A549 treated with CpdA at 1 μM for 4 hours (cell line): ENCODE measurements at places on chromosomes 5 and 9. TPM values are rescaled to one million over a fixed set of nuclear protein-coding genes. Genes with fewer than 3 reads are reported as not detected.

Gene LNPEP
- 6.3 to 9.2 TPM (median 7.9 TPM) in 5 replicates for total RNA-seq

Gene OTULINL
- total RNA-seq, result 4.8 to 7.4 TPM (median 4.9 TPM) in 5 replicates

Gene FSD1L
- total RNA-seq, result 2.9 to 4.2 TPM (median 3.9 TPM) in 5 replicates

Gene KIF12
- total RNA-seq, result 2.0 to 3.0 TPM (median 2.5 TPM) in 5 replicates

Gene HRH2
- 0.65 to 0.80 TPM (median 0.66 TPM) in 5 replicates for total RNA-seq

Gene FANCG
- 46.9 to 58.5 TPM (median 56.2 TPM) in 5 replicates for total RNA-seq

Gene NUDT12
- total RNA-seq, result 1.7 to 2.3 TPM (median 1.9 TPM) in 5 replicates

Gene DNAH5
- total RNA-seq, result 0.78 to 1.4 TPM (median 1.1 TPM) in 5 replicates

Gene ST8SIA4
- total RNA-seq, result 0.23 to 0.67 TPM (median 0.56 TPM) in 5 replicates

Gene RAB3C
- not detected in 5 replicates for total RNA-seq

Gene PTGES
- 91.2 to 108 TPM (median 93.1 TPM) in 5 replicates for total RNA-seq

Gene FBXW11
- 33.8 to 44.9 TPM (median 40.4 TPM) in 5 replicates for total RNA-seq

Gene BASP1
- total RNA-seq, result 274 to 384 TPM (median 325 TPM) in 5 replicates

Gene C5orf52
- total RNA-seq, result not detected in 5 replicates

Gene ACSL6
- total RNA-seq, result 0.06 to 0.24 TPM (median 0.17 TPM) in 4 of 5 replicates, not detected in the other

Gene SHISAL2B
- total RNA-seq, result not detected in 5 replicates

Gene BOD1
- total RNA-seq, result 66.5 to 73.7 TPM (median 72.5 TPM) in 5 replicates

Gene TRIP13
- 61.0 to 69.9 TPM (median 65.6 TPM) in 5 replicates for total RNA-seq

Gene FOXD4L3
- total RNA-seq, result 0.06 to 0.24 TPM (median 0.14 TPM) in 3 of 5 replicates, not detected in the others

Gene SPATA24
- 4.7 to 5.7 TPM (median 5.3 TPM) in 5 replicates for total RNA-seq

Gene LHFPL2
- 45.9 to 64.0 TPM (median 58.0 TPM) in 5 replicates for total RNA-seq

Gene ACOT12
- total RNA-seq, result 0.08 TPM in 1 of 5 replicates, not detected in the others

Gene TUBB4B
- 595 to 818 TPM (median 736 TPM) in 5 replicates for total RNA-seq

Gene HTR4
- not detected in 5 replicates for total RNA-seq

Gene GLIPR2
- 7.4 to 11.2 TPM (median 9.9 TPM) in 5 replicates for total RNA-seq

Gene SEMA6A
- total RNA-seq, result 0.07 to 0.21 TPM (median 0.13 TPM) in 5 replicates

Gene CCDC187
- not detected in 5 replicates for total RNA-seq

Gene ZDHHC11
- total RNA-seq, result 14.3 to 19.6 TPM (median 18.0 TPM) in 5 replicates

Gene ADAMTS6
- 0.03 to 0.12 TPM (median 0.08 TPM) in 4 of 5 replicates, not detected in the other for total RNA-seq
